Stimulated activated CD8-positive, alpha-beta memory T cell treated with anti-CD3 and anti-CD28 coated beads, Interleukin-7, amount 100 ng/mL, for 24 hours (primary cell): ENCODE measurements at places on chromosomes 12 and 14.

DNA sequence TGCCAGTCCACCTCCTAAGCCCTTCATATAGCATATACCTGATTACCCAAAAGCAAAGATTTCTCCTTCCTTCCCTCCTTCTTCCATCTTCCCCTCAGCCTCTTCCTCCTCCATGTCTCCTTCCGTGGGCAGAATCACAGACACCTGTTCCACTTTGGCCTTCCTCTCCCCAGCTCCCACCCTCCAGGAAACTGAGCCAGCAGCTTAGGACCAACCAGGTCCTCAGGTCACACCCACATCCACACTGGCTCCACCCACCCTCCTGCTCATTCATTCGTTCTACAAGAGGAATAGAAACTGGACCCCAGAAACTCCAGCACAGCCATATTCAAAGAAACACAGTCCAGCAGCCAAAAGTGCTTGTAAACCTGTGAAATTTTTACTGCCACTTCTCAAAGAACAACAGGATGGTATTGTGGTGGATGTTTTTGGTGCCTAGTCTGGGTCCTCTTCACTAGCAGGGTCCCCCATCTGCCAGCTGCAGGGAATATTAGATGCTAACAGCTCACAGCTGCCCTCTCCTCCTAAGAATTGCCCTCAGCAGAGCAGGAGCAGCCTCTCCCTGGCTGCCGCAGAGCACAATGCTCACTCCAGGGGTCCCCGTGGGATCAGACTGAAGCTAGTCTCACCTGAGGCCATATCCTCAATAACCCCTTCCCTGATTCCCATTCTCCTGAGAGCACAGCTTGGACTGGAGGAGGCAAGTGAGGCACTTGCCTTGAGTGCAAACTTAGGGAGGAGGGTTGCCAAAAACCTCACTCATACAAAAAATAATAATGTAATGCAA, 18.4 kb downstream of the CMKLR1 start:
- DNase-seq, result no peak

DNA sequence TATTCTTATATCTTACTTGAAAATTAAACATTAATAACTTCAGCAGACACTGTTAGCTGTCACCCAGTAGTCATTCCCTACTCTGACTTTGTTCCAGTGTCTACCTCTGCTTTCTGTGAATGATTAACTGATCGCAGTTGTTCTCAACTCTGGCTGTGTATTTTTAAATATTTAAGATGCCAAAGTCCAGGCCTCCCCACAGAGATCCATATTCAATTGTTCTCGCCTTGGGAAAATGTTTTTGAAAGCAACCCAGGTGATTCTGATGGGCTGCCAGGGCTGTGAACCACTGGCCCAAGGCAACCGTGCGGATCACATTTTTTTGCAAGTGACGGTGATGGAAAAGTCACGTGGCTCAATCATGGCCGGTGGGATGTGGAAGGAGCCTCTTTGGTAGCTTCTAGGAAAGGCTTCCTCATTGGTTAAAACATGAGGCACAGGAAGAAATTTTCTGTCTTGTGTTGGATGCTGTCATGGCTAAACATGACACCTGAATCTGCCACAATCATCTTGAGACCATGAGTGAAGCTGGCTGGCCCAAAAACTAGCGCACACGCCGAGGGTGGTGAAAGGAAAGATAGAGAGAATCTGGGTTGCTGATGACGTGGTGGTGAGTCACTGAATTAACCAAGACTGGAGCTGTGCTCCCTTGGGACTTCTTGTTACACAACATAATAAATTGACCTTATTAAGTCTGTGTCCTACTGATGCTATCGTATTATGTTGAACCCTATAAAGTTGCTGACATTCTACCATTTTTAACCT, 37.2 kb downstream of the RDH12 start:
- DNase-seq, result no peak

DNA sequence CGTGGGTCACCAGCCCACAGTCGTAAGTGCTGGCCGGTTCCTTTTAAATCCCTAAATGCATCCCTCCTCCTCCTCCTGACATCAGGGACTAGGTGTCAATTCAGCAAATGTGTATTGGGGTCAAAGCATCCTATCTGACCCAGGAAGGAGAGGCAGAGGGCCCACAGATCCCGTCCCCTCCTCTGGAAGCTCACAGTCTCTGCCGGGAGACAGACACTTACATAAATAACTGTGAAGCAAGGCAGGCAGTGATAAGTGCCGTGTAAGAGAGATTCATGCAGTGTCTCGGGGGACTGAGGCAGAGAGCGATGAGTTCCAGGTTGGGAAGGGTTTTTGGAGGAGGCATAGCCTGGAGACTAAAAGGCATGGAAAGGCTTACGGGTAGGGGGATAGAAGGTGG, 44.1 kb downstream of the HRK start:
- no peak for DNase-seq

- DNase-seq, result no peak
Measured at GRCh38 chr14:84857571-84857970, 672.4 kb upstream of the FLRT2 start.

GRCh38 chr12:69999561-69999960, 174.5 kb downstream of the MYRFL start:
- no peak for DNase-seq

GRCh38 chr12:27208414-27208750, 35.7 kb upstream of the STK38L start:
- no peak for DNase-seq

GRCh38 chr14:41392226-41392625, 214.4 kb upstream of the LRFN5 start:
- DNase-seq, result no peak

- no peak for DNase-seq
Measured at GRCh38 chr12:39372204-39372925, 70.6 kb downstream of the KIF21A start.

- DNase-seq, result no peak
Measured at GRCh38 chr12:110366321-110367142, 37.0 kb downstream of the ANAPC7 start.

DNA sequence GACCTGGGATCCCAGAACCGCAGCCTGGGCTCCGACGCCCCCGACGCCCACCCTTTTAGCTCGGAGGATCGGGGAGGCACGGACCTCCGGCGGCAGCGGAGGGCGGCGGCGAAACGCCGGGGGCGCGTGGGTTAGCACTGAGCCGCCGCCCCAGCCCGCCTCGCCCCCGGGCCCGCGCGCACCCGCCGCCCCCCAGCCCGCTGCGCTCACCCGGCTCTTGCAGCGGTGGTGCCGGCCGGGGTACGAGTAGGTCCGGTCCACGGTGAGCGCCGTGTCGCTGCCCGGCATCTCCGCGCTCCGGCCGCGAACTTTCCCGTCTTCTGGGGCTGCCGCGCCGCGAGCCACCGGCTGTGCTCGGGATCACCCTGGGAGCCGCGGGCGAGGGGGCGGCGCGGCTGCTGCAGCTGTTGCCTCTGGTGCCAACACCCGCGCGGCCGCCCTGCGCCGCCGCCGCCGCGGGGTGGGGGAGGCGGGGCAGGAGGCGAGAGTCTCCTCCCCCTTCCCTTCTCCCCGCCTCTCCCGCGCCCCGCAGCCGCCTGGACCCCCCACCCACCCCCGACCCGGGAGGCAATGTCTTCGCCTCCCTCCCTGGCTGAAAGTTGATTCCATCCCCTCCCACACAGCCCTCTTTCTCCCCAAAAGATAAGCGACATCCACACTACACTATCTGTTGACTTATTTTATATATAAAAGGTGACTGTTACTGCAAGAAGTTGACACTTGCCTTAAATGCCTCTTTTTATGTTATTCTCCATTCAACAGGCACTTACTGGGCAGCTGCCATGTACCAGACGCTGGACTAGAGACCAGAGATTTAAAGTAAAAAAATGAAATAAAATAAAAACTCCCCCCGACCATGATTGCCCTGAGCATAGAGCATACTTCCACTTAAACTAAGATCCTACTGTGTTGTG, at the start of gene TMCC3:
Gene TMCC3 (minus strand): TSS at position 415 of the 914 bp plus-strand sequence. CDS start 127 bp downstream, at position 288.
- no peak for DNase-seq

GRCh38 chr14:96071561-96071960, 32.4 kb downstream of the C14orf132 start:
- no peak for DNase-seq

GRCh38 chr12:108881953-108882352, 2.1 kb downstream of the DAO start:
- no peak for DNase-seq

- DNase-seq, result no peak
Measured at GRCh38 chr12:121595520-121595919, 14.7 kb upstream of the KDM2B start.

DNA sequence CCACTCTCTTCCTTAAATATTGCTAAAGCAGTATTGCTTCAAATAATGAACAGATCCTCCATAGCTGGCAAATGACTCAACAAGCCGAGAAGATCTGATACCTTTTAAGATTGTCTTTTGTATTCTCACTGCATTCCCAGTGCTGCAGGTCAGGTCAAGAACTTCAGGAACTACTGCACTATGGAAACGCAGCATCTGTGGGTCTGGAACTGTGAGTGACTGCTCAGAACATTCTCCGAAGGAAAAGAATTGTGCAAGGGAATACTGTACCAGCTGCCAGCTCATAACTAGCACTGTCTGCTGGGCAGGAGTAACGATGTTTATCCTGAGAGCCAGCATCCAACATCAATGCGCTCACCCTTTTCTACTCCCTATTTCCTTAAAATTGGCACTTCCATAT, 348.0 kb upstream of the SOX5 start:
- DNase-seq, result no peak

DNA sequence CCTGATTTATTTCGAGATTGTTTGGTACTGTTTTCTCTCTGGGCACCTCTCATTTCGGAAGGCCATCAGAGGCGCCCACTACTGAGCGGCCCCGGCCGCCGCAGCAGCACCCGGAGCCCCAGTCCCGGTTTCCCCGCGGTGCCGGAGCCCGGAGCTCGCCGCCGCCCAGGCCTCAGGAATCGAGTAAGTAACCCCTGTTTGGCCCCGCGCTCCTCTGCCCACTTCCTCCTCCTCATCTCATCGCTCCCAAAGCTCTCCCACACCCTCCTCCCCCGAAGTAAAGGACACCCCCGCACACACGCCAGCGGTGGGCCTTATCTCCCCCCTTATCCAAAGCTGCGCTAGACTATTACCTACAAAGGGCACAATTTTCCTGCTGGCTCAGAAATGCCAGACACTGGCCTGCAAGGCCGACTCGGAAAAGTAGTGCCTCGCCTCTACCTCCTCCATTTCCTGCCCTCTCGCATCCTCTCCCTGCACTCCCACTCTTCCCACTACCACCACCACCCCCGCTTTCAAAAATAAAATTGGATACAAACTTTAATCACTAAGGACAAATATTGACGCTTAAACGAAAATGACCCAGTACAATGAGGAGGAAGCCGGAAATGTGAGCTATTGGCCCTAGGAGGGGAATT, 637 bp upstream of the FOXG1 start:
- DNase-seq, result no peak

GRCh38 chr14:26841920-26842741, 244.3 kb upstream of the NOVA1 start:
- no peak for DNase-seq

- no peak for DNase-seq
Measured at GRCh38 chr14:97458255-97458654, 661.1 kb downstream of the VRK1 start.

DNA sequence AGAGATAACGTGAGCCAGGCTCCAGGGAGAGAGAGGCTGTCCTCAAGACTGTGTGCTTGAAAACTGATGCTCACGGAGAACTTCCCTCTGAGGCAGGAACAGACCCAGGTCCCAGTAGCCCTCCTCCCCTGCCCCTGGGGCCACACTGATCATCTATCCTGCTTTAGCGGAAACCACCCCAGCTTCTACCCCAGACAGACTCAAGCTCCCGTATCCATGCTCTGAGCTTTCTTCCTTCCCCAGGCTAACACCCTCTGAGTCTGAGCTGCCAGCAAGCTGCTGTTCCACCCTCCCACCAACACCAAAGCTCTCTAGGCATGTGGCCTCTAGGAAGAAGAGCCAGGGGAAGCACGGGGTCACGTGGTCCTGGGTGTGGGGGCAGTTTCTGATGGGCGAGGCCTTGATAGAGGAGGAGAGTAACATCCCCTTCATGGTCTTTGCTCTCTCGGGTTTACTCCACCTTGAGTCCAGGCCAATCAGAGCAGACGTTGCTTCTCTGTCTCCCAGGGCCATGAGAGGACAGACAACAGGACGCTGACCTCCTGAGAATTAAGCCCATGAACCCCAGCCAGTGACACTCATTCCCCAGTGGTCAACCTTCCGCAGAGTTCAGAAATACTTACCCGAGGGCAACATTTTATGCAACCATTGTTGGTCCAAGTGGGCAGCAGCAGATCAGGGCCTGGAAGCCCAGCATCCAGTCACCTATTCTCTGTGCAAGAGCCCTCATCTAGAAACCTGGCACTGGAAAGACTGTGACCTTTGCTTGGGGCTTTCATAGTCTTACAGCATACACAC, 1.4 kb downstream of the PCK2 start:
- DNase-seq, result peak; percentile 30

GRCh38 chr14:84323450-84323849, 1206.5 kb upstream of the FLRT2 start:
- no peak for DNase-seq

GRCh38 chr12:98275131-98275475, 240.3 kb upstream of the TMPO start:
- DNase-seq, result no peak

GRCh38 chr12:27474344-27474743, 27.8 kb downstream of the SMCO2 start:
- no peak for DNase-seq

DNA sequence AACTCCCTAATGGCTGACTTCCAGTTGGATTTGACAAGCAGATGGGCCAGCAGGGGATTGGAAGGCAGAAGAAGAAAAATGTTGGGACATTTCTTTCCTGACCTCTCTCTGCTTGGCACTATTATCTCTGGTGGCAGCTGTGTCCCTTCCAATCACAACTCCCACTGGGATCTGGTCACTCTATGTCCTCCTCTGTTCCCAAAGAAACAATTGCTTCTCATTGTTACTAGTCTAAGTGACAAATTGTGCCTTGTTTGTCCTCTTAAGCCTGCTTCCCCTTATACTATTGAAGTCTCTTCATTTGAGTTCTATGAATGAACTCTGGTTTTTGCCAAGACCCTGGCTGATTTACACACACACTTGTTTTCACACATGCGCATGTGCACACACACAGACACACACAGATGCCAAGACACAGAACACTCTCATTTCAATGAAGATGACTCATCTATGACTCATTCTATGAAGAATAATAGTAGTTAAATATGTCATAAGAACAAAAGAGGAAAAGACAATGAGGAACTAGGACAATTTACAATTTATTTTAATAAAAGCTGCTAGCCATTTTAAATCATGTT, 83.0 kb upstream of the FAR2 start:
- DNase-seq, result no peak

DNA sequence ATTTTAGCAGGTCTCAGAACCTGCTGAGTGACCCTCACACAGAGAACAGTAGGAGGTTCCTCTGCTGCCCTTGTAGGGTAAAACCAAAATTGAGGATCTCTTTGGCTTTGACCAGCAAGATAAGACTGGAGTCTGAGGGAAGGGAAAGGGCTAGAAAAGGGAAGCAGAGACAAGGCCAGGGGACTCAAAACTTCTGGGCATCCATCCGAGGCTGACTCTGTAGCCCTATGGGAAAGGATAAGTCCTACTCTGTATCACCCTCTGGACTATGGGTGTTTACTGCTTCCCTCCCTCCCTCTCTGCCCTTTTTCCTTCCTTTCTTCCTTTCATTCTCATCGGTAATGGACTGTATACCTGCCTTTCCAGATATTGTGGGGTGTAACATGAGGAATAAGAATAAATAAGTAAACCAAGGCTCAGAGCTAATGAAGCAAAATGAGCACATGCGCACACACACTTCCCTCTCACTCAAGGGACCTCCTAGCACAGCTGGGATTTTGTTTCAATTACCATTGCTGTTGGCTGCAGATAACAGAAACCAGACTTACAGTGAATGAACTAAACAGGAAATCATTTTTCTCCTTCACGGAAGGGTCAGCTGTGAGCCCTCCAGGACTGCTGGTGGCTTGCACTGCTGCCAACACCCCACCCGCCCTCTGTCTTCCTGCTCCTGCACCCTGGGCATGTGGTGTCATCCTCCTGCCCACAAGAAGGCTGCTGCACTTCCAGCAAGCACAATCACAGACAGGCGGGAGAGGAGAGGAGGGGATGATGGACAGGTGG, 404.4 kb upstream of the CCDC196 start:
- no peak for DNase-seq
